ENCODE measurements at places on chromosomes 3 and 15.

DNA sequence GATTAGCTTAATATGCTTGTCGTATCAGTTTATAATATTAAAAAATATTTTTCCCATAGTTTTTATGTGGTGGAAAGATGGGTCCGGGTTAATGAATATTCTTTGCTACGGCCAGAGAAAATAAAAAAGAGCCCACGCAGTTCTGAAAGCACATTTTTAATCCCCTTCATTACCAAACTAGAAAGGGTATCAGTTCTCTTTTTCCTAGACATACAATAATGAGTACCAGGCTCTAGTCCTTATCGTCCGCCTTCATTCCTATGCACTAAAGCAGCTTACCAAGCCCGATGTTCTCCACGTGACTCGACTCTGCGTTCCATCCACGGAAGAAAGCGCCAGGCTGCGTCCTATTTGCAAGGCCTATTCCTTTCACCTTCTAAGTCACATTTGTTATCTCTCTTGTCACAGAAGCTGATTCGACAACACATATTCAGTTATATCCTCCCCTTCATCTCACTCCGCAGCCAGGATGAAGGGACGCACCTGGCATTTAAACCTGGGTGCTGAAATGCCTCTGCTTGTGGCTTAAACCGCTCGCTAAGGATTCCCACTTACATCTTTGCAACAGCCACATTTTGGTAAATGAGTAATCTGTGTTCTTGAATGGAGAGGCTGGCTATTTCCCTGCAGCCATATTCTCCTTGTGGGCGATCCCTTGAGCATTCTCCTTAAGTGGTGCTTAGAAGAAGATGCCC lies 257.0 kb downstream of the CD47 start:
- H3K36me3 ChIP-seq, result no peaks in the 10 kb centered on the region
- no peak for DNase-seq
- H3K4me3 ChIP-seq, result no peak overlapping the region
- H3K27ac ChIP-seq, result no peak overlapping the region
- H3K4me1 ChIP-seq, result no peaks in the 10 kb centered on the region

GRCh38 chr15:81740416-81740815 lies 305.4 kb downstream of the MEX3B start:
- H3K27me3 ChIP-seq, result peaks cover 2% of the 10 kb centered on the region
- no peak overlapping the region for H3K27ac ChIP-seq
- no peaks in the 10 kb centered on the region for H3K4me1 ChIP-seq
- H3K4me3 ChIP-seq, result no peak overlapping the region
- no peak for DNase-seq
- no peaks in the 10 kb centered on the region for H3K36me3 ChIP-seq

DNA sequence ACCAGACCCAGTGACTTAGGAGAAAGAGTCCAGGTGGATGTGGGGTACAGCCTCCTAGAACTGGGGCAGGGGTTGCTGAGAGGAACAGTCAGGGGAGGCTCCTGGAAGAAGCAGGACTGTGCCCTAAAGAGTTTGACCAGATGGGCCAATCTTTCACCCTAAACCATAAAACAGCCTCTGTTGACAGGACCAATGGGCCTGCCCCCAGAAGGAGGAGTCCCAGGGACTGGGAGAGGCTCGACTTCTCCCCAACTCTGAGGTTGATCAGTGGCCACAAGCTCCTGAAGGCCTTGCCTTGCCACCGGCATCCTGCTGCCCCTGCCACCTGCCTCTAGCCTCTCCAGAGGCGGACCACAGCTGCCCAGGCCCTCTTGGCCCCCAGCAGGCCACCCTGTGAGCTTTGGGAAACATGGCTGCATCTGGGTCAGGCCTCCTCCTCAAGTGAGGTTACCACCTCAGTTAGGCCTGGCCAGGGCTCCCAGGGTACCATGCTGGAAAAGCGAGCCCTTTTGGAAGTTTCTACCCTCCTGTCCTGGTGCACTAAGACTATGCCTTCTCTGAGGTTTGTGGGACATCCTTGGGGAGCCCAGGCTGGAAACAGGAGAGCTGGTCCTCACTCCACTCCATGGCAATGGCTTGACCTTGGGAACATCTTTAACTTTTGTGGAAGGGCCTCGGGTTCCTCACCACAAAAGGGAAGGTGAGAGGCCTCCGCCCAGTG lies 2.8 kb downstream of the VIPR1 start:
- no peak overlapping the region for H3K27ac ChIP-seq
- peaks cover 30% of the 10 kb centered on the region for H3K4me1 ChIP-seq
- H3K36me3 ChIP-seq, result no peaks in the 10 kb centered on the region
- H3K27me3 ChIP-seq, result peaks cover 29% of the 10 kb centered on the region
- DNase-seq, result no peak
- H3K4me3 ChIP-seq, result no peak overlapping the region

DNA sequence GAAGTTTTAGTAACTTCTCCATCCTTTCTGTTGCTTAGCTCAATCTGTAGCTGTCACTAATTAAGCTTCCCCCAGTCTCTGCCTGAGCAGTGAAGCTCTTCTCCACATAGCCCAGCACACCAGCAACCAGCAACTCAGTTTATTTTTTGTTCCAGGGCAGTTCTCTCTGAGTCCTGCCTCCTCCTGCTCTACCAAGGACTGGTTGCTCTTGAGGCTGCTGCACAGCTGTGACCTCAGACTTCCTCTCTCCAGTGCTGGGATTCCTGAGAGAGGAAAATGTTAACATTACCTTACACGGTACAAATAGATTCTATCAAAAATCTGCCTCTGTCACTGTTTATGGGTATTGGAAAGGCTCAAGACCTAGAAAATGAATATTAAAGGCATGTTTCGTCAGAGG lies 294.7 kb downstream of the OXSM start:
- peaks cover 4% of the 10 kb centered on the region for H3K4me1 ChIP-seq
- peak overlapping the region; percentile 10 for H3K27ac ChIP-seq
- peaks cover 4% of the 10 kb centered on the region for H3K36me3 ChIP-seq
- H3K27me3 ChIP-seq, result no peaks in the 10 kb centered on the region
- DNase-seq, result no peak

GRCh38 chr15:70447928-70448698 lies 315.2 kb downstream of the UACA start:
- peak; percentile 26 for DNase-seq
- no peaks in the 10 kb centered on the region for H3K36me3 ChIP-seq
- H3K27ac ChIP-seq, result no peak overlapping the region
- peaks cover 13% of the 10 kb centered on the region for H3K4me1 ChIP-seq
- no peak overlapping the region for H3K4me3 ChIP-seq

GRCh38 chr3:41893977-41894376 lies 67.9 kb downstream of the ULK4 start:
- no peaks in the 10 kb centered on the region for H3K36me3 ChIP-seq
- peaks cover 10% of the 10 kb centered on the region for H3K4me1 ChIP-seq
- H3K27me3 ChIP-seq, result no peaks in the 10 kb centered on the region

DNA sequence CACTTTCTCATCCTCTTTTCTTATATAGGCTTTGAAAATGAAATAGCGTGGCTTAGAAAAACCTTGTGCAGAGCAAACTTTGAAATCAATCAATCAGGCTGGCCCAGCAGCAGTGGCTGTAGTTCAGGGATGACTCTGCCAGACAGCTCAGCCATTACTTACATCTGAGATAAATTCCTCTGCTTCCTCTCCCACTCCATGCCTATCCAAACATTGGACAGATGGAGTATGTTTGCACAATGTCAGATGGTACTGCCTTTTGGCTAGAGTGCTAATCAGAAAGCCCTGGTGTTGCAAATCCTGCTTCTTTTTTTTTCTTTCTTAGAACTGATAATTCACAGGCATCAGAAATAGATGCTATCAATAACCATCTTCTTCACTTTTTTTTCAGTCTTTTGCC lies 1065.1 kb downstream of the AGBL1 start:
- H3K4me1 ChIP-seq, result no peaks in the 10 kb centered on the region
- H3K4me3 ChIP-seq, result no peak overlapping the region
- H3K36me3 ChIP-seq, result no peaks in the 10 kb centered on the region

- H3K4me1 ChIP-seq, result peaks cover 97% of the 10 kb centered on the region
- peak overlapping the region; percentile 94 for H3K4me3 ChIP-seq
- no peaks in the 10 kb centered on the region for H3K36me3 ChIP-seq
- DNase-seq, result no peak
- H3K27ac ChIP-seq, result peak overlapping the region; percentile 91
These were observed 109.1 kb downstream of the IQSEC1 start for GRCh38 chr3:12963922-12964701.

DNA sequence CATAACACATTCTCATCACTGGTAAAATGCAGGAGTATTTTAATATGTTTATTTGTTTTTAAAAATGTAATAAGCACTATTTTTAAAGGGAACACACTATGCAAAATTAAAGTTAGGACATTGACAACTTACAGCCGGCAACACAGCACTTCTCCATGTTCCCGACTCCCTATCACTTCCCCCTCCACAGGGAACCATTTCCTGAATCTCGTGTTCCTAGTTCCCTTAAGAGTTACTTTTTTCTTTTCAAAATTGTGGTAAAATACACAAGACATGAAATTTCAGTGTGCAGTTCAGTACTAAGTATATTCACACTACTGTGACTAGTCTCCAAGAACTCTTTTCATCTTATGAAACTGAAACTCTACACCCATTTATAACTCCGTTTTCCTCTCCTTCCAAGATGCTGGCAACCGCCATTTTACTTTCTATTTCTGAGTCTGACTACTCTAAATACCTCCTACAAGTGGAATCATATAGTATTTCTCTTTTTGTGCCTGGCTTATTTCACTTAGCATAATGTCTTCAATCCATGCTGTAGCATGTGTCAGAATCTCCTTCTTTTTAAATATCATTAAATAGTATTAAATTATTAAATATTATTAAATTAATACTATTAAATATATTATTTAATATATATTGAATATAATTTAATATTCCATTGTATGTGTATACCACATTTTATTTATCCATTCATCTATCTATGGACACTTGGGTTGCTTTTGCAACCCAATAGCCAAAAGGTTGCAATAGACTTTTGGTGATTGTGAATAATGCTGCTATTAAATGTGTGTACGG lies 25.9 kb upstream of the UBE2Q2 start:
- H3K27me3 ChIP-seq, result no peaks in the 10 kb centered on the region
- DNase-seq, result no peak
- peak overlapping the region; percentile 48 for H3K4me3 ChIP-seq
- H3K4me1 ChIP-seq, result no peaks in the 10 kb centered on the region
- no peaks in the 10 kb centered on the region for H3K36me3 ChIP-seq

- H3K4me3 ChIP-seq, result no peak overlapping the region
- DNase-seq, result no peak
- no peaks in the 10 kb centered on the region for H3K36me3 ChIP-seq
- H3K4me1 ChIP-seq, result no peaks in the 10 kb centered on the region
- no peak overlapping the region for H3K27ac ChIP-seq
- H3K27me3 ChIP-seq, result no peaks in the 10 kb centered on the region
These were observed 53.4 kb downstream of the LARS2 start for GRCh38 chr3:45441584-45442310.

GRCh38 chr3:142180761-142181362 lies 31.5 kb upstream of the TFDP2 start:
- H3K27ac ChIP-seq, result no peak overlapping the region
- no peaks in the 10 kb centered on the region for H3K27me3 ChIP-seq
- H3K36me3 ChIP-seq, result peaks cover 76% of the 10 kb centered on the region
- H3K4me3 ChIP-seq, result no peak overlapping the region
- DNase-seq, result peak; percentile 26

- no peak overlapping the region for H3K4me3 ChIP-seq
- H3K27ac ChIP-seq, result no peak overlapping the region
- H3K27me3 ChIP-seq, result no peaks in the 10 kb centered on the region
- no peak for DNase-seq
- no peaks in the 10 kb centered on the region for H3K36me3 ChIP-seq
These were observed 356.5 kb downstream of the ZIC4 start for GRCh38 chr3:147049821-147050220.

DNA sequence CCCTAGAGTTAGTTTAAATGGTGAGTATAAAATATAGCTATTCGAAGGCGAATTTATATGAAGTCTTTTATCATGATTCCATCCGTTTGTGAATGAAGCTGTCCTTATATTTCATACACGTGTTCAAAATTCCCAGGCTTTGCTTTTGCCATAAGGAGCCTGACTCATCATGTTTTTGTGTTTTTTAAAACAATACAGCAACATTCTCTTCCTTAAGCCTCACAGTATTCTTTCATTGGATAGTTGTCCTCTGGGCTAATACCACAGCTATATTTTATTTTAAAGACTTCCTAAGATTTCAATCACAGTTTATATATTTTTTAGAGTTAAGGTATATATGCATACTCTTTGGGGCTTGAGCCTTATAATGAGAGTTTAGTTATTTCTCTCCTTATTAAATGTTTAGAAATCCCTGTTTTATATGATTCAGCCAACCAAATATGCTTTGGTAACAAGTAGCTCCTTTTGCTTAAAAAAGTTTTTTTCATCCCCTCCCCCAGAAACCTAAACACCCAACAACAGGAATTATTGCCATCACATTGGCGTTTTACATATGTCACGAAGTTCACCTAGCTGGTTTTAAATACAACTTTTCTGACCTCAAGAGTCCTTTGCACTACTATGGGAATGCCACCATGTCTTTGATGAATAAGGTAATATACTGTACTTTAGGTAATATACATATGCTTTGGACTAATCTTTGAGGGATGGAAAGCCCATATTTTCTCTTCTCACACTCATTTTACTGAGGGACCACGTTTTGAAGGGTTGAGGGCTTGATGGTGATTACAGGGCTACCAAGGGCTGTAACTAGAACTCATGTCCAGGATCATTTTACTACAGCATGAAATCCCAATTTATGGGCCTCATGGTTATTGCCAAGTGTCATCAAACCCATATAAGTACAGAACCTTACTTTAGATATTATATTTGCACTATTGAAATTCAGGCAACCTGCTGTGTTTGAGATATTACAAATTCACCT lies 28.5 kb downstream of the ST3GAL6 start:
- peaks cover 23% of the 10 kb centered on the region for H3K4me1 ChIP-seq
- peaks cover 22% of the 10 kb centered on the region for H3K36me3 ChIP-seq
- no peak overlapping the region for H3K27ac ChIP-seq
- no peak for DNase-seq

- no peaks in the 10 kb centered on the region for H3K4me1 ChIP-seq
- H3K27me3 ChIP-seq, result no peaks in the 10 kb centered on the region
- no peak overlapping the region for H3K4me3 ChIP-seq
- no peak overlapping the region for H3K27ac ChIP-seq
- DNase-seq, result no peak
These were observed 215.1 kb upstream of the MLF1 start for GRCh38 chr3:158355623-158356588.

DNA sequence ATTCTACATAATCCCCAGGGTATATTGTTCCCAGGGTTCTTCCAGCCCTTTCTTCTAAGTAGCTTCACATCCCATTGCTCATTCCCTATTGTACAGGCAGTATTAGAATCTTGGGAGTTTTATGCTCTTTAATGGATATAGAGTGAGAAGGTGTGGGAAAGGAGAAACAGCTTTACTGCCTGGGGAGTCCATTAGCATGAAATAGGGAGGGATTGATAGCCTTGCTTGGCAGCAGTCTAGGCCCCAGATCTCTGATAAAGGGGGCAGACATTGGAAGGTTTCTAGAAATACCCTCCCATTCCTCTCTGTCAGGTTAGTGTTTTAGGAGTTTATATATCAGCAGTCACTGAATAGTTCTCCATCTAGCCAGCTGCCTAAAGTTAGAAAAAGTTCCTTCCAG lies 334.3 kb downstream of the UNC13C start:
- H3K36me3 ChIP-seq, result no peaks in the 10 kb centered on the region
- no peak for DNase-seq
- no peaks in the 10 kb centered on the region for H3K4me1 ChIP-seq
- H3K4me3 ChIP-seq, result no peak overlapping the region
- H3K27me3 ChIP-seq, result no peaks in the 10 kb centered on the region

GRCh38 chr15:25939122-25939521 lies 76.0 kb upstream of the ATP10A start:
- H3K27ac ChIP-seq, result no peak overlapping the region
- H3K4me1 ChIP-seq, result no peaks in the 10 kb centered on the region
- DNase-seq, result no peak
- peaks cover 14% of the 10 kb centered on the region for H3K27me3 ChIP-seq

GRCh38 chr15:100022391-100022790 lies 289.2 kb upstream of the LYSMD4 start:
- no peak overlapping the region for H3K27ac ChIP-seq
- H3K27me3 ChIP-seq, result no peaks in the 10 kb centered on the region
- no peaks in the 10 kb centered on the region for H3K36me3 ChIP-seq
- no peak for DNase-seq
- H3K4me1 ChIP-seq, result peaks cover 32% of the 10 kb centered on the region

Data from left ventricle myocardium inferior (tissue), 1 donor.